ENCODE measurements at places on chromosomes 6 and 20.

- DNase-seq = no peak
Measured at GRCh38 chr6:22732176-22732970, 163.0 kb downstream of the HDGFL1 start.

DNA sequence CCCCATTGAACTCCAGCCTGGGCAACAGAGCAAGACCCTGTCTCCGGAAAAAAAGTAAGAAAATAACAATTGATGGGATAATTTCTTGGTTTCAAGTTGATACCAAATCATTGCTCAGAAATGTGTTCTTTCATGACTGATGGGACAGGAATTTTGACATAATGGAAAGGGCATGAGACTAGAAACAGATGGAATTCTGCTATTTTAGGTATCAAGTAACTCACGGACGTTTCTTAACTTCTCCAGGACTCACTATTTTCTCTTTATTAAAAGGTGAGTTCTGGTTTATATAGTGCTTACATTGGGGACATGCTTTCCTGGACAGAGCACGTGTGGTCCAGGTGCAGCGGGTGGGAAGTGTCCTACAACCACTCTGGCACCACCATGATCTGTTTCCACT, 6.0 kb upstream of the DSP start:
- DNase-seq = no peak

DNA sequence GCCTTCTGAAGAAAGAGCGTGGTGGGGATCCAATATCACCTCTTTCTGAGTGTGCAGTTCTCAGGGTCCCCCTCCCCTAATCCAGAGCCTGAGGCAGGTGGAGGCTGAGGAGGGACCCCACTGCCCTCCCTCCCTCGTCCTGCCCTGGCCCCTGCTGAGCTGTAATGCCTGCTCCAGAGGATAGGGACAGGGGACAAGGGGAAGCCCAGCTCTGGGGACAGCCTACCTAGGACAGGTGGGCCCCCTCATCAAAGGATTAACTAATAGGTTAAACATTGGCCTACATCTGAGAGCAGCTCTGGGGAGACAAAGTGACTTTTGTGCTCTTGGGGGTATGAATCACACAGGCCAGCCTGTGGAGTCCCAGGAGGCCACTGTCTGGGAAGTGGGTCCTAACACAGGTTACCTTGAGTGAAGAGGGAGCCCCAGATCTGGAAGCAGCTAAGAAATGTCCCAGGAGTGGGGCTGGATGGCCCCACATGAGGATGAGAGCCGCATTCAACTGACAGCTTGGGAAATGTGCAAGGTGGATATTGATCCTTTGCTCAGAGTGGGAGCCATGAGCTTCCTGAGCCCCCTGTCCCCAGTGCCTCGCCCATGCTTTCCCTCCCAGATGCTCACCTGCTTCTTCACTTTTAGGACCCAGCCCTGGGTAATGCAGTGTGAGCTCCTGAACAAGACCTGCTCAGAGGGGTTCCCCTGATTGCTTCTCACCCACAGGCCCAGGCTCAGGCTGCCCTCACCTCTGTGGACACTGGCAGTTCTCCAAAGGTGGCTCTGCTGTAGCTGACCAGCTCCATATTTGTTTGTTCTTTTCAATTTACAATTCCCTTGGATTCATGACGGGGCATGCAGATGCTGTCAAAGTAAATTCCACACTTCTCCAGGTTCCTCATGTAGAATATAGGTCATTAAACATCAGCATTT, 17.8 kb upstream of the CST9L start:
- no peak for DNase-seq

DNA sequence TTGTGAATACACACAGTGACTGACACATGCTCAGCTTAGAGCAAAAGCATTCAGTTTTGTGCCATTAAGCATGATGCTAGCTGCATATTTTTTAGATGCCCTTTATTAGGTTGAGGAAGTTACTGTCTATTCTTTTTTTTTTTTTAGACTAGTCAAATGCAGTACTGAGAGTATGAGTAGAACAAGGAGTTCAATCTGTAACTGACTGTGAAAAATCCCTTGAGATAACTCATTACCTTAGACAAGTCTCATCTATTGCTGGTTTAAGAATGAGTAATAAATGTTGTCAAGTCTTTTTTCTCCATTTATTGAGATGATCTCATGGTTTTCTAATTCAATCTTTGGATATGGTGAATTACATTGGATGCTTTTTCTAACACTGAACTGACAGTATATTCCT, 23.2 kb downstream of the AHI1 start:
- no peak for DNase-seq

DNA sequence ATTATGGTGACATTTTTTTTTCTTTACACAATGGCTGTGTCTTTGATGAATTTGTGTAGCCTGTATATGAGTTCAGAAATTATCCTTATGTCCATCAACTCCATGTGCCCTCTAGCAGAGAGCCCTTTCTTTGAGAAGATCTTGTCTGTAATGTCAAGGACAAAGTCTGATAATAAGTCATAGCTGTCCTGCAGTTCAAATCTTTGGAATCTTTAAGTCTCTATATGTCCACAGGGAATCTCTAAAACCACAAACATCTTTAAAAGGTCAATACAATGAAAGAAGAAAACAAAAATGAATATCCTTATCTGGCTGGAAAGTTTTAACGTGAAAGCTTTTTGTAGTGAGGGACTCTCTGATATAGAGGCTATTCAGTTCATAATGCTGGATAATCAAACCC, 16.9 kb upstream of the TMEM14A start:
- no peak for DNase-seq

DNA sequence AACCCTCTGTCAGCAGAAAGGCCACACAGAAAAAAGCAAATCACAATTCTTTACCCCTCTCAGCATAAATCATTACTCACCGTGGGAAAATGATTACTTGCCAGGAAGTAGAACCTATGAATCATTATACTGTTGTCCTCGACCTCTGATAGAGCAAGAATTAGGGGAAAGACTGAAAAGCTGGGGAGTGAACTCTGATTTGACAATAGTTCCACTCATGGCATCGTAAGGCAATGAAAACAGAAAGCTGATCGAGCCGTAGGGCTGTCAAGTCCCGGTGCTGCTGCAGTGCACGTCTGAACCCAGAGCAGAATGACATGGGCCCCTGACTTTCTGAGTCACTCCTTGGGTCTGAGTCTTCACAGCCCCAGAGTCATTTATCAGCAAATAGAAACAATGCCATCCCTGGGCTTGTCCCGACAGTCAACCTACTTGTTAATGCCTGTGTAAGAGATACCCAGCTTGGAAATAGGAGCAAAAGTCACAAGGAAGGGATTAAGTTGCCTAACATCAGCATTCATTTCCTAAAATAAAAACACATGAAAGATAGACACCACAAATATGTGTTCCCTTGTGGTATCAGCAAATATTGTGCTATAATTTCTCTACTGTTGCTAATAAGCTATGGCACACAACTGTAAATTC, 224.8 kb upstream of the MARCKS start:
- no peak for DNase-seq

DNA sequence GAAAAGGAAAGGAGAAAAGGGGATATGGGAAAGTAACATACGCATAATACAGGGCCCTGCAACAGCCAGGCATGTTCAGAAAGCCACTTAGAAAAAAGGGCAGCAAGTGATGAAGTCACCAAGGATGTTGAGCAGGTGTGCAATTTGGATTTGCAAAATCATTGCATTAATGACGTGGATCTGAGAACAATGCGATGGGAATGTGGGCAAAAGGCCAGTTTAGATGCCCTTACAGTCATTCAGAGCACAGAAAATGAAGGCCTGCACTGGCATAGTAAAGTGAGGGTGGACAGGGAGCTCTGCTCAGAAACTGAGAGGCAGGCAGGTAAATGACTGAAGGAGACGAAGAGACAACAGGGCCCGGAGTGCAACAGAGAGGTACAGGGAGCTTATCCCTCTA, 123.7 kb upstream of the NHSL1 start:
- DNase-seq = no peak

DNA sequence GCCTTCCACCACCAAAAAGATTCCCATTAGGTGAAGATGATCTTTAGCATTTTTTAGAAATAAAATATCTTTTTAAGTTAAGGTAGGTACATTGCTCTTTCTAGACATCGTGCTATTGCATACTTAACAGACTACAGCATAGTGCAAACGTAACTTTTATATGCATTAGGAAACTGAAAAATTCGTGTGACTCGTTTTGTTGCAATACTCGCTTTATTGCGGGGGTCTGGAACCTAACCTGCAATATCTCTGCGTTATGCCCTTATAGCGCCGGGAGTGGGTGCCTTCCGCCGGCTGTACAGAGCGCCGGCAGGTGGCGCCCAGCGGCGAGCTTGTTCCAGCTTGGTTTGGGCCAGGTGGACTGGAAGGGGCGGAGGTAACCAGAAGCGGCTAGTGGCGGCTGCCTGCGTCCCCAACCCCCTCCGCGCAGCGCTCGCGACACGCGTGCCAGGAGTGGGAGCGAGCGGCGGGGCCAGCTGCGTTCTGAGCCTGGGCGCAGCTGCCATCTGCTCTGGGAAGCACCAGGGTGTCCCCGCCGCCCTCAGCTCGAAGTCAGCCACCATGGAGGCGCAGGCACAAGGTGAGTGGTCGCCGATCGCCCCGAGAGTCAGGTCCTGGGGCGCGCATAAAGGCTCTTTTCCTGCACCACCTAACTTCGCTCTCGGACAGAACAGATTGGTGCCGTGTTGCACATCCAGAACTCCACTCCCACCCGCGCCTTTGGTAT, at the start of gene TPD52L1:
Gene TPD52L1, plus strand, starts transcription at position 383 of the 727 bp plus-strand sequence. Its CDS starts 179 bp downstream, at position 562.
- peak; percentile 46 for DNase-seq

DNA sequence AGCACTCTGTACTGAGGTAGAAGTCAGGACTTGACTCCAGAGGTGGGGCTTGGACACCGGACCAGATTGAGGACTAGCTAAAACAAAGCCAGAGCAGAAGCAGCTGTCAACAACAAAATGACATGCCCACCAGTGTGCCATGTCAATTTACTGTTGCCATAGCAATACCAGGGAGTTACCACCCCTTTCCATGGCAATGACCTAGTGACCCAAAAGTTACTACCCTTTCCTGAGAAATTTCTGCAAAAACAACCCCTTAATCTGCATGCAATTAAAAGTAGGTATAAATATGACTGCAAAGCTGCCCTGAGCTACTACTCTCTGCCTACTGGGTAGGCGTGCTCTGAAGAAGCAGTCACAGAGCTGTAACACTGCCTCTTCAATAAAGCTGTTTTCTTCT, 21.0 kb downstream of the MAP3K5 start:
- DNase-seq = no peak

DNA sequence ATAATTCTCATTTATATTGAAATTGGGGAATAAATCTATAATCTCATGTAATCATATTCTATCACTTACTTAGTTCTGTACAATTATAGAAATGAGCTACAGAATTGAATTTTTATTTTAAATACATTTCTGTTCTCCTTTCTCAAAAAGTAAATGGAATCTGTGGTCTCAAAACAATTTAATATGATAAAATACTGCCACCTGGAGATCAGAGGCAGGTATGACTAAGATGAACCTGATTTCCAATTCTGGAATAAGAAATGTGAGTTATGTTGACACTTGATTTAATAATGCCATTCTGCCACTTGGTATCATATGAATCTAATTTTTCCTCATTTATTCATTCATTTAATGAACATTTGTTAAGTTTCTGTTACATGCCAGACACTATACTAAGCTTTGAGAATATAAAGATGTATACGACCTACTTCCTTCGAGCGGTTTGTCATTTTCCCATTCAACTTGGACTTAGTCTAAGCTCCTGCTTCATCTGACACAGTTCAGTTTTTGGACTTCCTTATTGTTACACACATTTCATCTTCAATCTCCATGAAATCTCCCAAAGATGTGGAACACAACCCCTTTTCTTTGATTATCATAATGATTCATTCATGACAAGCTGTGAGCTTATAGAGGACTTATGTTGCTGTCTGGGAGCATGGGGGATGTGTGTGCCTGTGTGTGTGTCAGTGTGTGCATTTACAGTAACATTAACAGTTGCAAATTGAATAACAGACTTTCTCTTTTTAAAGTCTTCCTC, 7.5 kb upstream of the CCDC28A start:
- DNase-seq = peak; percentile 30

GRCh38 chr6:50963952-50964351, 145.3 kb downstream of the TFAP2B start:
- no peak for DNase-seq

DNA sequence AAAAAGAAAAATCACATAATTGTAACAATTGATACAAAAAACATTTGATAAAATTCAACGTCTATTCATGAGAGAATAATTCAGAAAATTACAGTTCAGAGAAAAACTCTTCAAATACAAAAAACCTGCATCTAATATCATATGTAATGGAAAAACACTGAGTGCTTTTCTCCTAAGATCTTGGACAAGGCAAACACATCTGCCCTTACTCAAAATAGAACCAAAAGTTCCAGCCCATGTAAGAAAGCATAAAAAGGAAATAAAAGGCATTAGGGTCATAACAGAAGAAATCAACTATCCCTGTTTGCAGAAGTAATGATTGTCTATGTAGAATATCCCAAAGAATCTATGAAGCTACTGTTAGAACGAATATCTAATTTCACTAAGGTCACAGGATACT, 721.4 kb downstream of the RFPL4B start:
- DNase-seq = no peak

GRCh38 chr6:41559655-41560427, 13.7 kb downstream of the FOXP4 start:
- DNase-seq = no peak

- no peak for DNase-seq
Measured at GRCh38 chr20:23061262-23061661, 11.8 kb upstream of the THBD start.

DNA sequence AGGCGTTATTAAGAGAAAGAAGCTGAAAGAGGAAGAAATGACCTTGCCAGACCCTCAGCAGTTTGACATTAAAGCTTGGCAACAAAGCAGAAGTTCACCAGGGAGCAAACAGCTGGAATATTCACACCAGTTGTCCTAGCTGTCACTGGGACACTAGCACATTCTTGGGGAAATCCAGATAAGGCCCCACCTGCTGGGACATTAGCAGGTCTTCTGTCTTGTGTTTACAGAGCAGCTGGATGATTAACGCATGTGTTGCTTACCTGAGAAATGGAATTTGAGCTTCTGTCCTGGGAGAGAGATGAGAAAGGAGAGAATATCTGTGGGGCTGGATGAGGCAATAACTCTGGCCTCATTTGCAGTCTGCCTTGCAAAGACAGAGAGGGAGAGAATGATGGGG, 137.6 kb upstream of the RIN2 start:
- DNase-seq = no peak

DNA sequence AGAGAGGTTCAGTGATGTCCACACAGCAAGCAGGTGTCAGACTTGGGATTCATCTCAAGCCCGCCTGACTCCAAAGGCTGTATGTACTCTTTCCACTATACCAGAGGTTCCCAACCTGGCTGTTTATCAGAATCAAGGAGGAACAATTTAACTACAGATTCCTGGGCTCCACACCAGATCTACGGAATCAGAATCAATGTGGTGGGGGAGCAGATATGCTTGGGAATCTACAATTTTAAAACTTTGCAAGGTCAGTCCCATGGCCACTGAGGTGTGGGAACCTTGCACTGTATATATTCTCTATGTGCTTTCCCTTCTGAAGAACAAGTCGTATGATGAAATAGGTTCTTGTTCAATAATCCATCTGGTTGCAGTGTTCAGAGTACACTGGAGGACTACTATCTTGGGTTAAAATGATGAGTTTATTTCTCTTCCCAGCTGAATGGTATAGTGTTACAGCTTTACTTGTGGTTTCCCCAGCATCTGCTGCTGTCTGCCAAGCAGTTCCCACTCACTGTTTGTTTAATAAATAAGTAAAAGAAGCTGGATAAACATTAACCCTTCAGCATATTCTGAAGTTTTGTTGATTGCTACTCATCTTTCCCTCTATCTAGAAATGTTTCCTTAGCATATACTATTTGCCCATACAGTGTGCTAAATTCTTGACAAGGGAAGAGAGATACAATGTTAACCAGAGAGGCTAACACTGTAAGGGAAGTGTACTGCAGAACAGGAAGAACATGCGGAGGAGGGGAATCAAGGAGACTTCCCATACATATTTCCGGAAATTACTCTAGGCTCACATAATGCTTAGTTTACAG, 9.9 kb downstream of the TTI1 start:
- DNase-seq = no peak
